Esophagus mucosa (tissue), 1 donor: ENCODE measurements at places on chromosomes 3 and 15. TPM values are rescaled to one million over a fixed set of nuclear protein-coding genes. Genes with fewer than 3 reads are reported as not detected.

DNA sequence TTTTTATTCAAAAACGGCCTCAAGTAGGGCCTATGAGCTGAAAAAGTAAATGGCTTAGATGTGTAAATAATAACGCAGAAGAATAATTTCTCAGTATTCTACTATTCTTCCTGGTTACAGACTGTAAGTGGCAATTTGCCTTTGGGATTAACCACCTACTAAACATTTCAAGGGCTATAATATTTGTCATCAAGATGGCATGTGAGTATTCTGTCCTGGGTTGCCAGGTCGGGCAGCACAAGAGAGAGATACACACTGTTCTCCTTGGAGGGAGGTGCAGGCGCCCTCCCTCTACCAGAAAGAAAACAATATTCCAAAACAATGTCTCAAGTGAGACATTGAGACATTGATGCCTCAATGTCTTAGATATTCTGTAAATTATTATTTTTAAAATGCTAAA lies 278.4 kb downstream of the OCA2 start:
- no peak for ATAC-seq

- peak; percentile 72 for ATAC-seq
These were observed 630.4 kb upstream of the TBL1XR1 start for GRCh38 chr3:177827511-177828207.

- no peak for ATAC-seq
These were observed 32.0 kb upstream of the FURIN start for GRCh38 chr15:90836296-90836871.

GRCh38 chr15:76366714-76367113 lies 30.1 kb downstream of the ISL2 start:
- no peak for ATAC-seq

- ATAC-seq: no peak
These were observed 54.3 kb downstream of the LIPC start for GRCh38 chr15:58486062-58486461.

GRCh38 chr3:143843587-143843986 lies 4.7 kb downstream of the SLC9A9 start:
- no peak for ATAC-seq

DNA sequence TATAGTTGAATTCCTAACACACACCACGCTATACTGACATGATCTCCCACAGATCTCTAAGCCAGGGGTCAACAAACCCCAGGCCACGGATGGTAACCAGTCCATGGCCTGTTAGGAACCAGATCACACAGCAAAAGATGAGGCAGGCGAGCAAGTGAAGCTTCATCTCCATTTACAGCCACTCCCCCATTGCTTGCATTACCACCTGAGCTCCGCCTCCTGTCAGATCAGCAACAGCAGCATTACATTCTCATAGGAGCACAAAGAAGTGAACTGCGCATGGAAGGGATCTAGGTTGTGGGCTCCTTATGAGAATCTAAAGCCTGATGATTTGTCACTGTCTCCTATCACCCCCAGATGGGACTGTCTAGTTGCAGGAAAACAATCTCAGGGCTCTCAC lies 2.7 kb downstream of the PDCD7 start:
- ATAC-seq: no peak

DNA sequence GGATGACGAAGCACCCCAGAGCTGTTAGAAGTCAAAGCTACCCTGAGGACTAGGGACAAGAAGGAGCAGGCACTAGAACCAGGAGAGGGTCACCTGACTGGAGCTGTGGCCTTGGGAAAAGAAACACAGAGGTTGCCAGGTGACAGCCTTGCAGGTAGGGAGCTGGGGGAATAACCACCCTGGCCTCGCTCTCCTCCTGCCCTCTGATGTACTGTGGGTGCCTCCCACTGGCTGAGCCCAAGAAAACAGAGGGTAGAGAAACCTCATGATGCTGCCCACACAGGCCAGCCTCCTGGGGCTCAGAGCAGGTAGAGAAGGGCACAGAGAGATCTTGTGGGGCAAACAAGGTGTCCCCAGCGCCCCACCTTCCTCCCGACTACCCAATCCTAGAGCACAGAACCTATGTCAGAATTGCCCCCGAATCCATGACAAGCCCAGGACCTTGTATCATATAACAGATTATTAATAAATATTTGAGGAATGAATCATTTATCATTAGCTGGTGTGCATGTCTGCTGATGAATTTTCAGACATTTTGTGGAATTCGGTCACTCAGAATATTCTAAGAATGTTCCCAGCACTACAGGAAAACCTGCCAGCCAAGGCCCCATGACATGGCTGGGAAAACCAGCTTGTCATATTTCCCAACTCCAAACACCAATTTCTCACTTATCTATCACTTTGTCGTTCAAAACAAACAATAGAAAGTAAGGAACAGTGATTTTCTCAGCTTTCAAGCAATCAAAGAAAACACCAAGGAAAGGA lies 59.8 kb upstream of the MEX3B start:
- ATAC-seq: peak; percentile 44

DNA sequence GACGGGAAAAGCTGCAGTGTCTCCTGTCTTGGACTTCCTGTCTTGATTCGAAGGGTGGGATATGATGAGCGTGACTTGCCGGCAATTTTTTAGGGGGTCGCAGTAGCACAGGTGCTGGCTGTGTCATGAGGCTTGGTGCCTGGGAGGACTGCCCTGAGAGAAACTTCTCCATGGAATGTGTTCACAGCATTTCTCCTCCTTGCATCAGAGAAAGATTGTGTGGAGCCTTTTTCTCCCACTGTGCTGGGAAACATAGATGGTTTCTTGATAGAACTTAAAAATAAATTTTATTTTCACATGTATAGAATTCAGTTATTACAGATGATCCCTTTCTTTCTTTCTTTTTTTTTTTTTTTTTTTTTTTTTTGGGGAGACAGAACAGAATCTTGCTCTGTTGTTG lies 121.4 kb downstream of the KLHL25 start:
- ATAC-seq: no peak

GRCh38 chr3:43699864-43700263 lies 9.1 kb downstream of the ABHD5 start:
- ATAC-seq: peak; percentile 48

DNA sequence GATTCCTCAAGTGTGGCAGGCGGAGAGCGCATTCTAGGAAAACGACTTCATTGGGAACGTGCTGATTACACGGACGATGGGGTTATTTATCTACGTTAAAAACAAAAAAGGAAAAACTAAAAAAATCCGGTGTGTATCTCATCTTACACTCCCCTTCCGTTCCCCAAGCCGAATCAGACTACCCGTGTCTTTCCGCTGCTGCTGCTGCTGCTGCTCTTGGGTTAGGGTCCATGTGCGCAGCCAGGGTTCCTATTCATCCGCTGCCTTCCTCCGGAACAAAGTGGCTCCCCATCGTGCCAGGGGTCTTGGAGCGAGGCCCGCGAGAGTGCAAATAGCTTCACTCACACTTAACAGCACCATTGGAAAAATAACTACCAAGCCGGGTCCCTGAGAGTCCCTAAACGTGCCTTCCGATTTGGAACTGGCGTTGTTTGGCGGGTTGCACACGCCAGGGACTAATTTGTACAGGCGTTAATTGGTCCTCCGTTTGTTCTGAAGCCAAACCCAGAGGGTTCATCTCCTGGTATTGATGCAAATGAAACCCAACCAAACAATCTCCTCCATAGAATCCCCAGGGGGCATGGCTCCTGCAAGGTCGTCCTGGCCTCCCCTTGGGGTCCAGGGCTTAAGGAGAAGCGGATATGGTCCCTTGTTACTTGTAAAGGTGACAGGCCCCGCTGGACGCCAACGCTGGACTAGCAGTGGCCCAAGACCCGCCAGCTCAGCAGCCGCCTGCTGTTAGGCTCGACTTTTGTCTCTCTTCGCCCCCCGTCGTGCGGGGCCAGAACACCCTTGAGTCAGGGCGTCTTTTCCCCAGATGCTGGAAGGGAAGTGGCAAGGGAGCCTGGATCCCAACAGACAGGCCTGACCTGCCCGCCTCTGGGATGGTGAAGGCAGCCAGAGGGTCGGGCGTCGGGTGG lies 11.0 kb upstream of the ONECUT1 start:
- no peak for ATAC-seq

DNA sequence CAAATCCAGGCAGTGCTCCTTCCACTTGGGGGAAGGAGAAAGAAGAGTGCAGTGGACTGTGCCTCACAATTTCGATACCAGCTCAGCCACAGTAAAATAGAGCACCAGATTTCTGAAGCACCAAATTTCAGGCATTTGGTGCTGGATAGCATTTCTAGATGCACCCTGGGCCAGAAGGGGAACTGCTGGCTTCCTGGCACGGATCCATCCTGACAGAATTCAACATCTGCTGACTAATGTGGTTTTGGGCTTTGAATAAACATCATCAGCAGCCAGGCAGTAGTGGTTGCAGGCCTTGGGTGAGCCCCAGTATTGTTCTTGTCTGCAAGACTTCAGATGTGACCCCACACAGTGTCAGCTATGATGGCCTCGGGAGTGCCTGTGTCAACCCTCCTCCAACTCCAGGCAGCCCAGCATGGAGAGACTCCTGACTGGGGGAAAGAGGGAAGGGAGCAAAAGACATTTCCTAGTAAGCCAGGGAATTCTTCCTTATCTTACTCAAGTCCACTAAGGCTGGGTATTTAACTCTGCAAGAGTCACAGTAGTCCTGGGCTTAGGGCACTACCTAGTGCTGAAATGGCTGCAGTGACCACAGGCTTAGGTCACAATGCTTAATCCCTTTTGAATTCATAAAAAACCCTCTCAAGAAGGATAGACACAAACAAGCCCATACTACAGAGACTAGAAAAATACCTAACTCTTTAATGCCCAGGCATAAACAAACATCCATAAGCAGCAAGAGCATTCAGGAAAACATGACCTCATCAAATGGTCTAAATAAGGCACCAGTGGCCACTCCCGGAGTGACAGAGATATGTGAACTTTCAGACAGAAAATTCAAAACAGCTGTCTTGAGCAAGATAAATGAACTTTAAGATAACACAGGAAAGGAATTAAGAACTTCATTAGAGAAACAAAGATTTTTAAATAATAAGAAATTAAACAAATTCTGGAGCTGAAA lies 74.7 kb downstream of the SPATA16 start:
- no peak for ATAC-seq

DNA sequence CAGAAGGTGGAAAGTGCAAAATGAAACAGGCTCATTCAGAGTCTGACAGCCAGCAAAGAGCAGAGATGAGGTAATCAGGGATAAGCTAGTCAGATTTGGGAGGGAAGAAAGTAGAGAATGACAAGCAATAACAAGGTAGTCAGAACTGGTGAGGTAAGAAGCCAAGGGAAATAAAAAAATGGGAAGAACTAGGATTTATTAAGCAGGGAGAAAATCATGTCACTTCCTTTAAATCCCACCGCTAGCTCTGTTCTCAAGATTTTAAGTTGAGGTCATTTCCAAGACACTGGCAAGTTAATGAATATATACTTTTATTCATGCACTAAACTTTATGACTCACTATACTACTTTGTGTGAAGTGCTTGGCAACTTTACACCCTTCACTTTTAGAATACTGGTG lies 1106.8 kb downstream of the IGSF11 start:
- no peak for ATAC-seq

GRCh38 chr15:85026304-85027032 lies 44.8 kb downstream of the PDE8A start:
- no peak for ATAC-seq

DNA sequence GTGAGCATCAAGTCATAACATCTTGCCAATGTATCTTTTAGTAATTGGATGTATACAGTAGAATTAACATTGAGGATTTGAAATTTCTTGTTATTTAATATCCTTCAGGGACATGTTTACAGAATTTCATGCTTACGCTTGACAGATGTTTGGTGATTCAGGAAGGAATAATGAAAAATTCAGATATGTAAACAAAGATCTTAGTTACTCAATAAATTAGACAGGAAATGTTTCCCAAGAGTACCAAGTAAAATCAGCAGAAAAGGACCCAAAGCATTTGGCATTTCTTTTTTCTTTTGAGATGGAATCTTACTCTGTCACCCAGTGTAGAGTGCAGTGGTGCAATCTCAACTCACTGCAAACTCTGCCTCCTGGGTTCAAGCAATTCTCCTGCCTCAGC lies 4.7 kb upstream of the COL6A5 start:
- no peak for ATAC-seq

The CCRL2 gene
- total RNA-seq: 0.24 TPM

The SERPINI2 gene
- total RNA-seq: not detected

The ZPLD1 gene
- not detected for total RNA-seq

The FAM227B gene
- 2.6 TPM for total RNA-seq

The SKOR1 gene
- total RNA-seq: 0.08 TPM

The LAMB2 gene
- total RNA-seq: 69.7 TPM

The CHRNB4 gene
- 0.72 TPM for total RNA-seq

The PCOLCE2 gene
- total RNA-seq: 0.36 TPM

The ANKUB1 gene
- not detected for total RNA-seq

The CFAP100 gene
- not detected for total RNA-seq
